ENCODE measurements at places on chromosomes 3 and 15.
A peak's percentile ranks its signal among the peaks of the same experiment; 100 is the strongest.

GRCh38 chr3:30407651-30408050 is 198.8 kb upstream of the TGFBR2 start:
- no peak for DNase-seq

DNA sequence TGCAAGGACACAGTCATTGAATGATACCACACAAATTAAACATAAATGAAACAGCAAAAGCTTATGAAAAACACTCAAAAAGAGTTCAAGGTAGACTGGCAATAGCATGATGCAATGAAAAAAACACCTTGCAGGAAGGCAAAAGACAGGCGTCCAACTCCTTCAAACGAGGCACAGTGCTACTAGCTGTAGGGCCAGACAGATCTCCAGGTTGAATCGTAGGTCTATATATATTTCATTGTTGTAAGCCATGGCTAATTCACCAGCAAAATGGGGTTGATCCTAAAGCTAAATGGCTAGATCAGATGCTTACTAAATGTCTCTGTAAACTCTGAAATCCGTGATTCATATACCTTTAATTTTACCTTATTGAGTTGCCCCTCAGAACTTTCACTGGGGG is 94.2 kb downstream of the THRB start:
- DNase-seq, result no peak

GRCh38 chr15:80870893-80871292 is 91.7 kb downstream of the CEMIP start:
- DNase-seq, result no peak

DNA sequence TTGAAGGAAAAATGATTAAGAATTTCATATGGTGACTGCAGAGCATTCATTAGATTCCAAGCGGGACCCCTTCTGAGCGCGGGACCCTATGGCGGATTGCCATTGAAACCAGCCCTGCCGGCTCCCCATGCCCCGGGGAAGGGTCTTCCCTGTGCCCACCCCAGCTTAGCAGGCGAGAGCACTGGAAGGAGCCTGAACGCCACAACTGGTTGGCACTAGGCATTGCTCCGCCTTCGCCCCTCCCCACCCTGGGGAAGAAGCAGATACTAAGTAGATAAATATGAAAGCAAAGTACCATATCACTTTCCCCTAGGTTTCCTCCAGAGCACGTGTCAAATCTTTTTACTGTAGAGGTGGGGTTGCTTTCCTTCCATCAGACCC is 70.7 kb downstream of the CYP19A1 start:
- no peak for DNase-seq

DNA sequence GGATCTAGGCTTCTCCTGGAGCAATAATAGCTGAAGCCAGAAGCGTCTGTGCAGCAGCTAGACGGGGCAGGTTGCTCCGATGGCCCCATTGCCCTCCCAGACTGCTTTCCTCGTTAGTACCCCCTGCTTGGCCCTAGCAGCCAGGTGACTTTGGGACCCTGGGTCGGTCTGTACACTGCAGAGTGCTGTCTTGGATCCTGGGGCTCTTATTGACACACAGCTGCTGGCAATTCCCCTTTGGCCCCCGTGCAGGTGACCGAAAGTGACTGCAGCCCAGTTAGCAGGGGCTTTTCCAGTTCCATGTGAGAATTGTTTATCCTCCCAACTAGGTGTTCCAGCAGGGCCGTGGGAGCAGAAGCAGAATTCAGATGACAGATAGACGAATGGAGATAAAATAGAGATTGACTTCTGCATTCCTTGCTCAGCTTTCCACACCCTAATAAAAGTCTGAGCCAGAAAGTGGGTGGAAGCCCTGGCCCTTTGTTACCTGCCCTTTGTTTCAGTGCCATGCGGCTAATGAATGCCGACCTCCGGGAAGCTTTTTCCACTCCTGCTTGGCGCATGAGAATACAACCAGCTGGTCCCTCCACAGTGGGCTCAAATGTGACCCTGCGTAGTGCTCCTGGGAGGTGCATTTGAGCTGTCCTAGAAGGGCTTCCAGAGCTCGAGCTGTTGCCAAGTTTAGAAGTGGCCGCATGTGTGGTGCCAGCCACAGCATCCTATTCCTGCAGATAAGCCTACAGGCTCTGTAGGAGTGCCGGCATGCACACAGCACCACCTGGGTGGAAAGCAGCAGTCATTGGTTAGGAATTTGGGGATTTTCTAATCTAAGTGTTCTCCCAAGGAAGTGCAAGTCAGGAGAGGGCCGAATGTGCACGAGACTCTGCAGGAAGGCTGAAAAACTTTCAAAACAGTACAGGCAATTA is 94.4 kb downstream of the SLCO3A1 start:
- DNase-seq, result peak; percentile 68

GRCh38 chr3:194137506-194138474 is 1.8 kb downstream of the HES1 start:
- peak; percentile 63 for DNase-seq

DNA sequence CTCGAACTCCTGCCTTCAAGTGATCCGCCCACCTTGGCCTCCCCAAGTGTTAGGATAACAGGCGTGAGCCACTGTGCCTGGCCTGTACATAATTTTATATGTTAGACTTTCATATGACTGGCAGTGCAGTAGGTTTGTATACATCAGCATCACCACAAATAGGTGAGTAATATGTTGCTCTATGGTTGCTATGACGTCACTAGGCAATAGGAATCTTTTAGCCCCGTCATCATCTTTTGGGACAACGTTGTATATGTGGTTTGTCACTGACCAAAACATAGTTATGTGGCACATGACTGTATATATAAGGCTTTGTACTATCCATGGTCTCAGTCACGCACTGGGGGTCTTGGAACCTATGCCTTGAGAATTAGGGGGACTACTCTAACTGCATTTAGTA is 17.0 kb upstream of the DNAJC19 start:
- DNase-seq, result no peak

DNA sequence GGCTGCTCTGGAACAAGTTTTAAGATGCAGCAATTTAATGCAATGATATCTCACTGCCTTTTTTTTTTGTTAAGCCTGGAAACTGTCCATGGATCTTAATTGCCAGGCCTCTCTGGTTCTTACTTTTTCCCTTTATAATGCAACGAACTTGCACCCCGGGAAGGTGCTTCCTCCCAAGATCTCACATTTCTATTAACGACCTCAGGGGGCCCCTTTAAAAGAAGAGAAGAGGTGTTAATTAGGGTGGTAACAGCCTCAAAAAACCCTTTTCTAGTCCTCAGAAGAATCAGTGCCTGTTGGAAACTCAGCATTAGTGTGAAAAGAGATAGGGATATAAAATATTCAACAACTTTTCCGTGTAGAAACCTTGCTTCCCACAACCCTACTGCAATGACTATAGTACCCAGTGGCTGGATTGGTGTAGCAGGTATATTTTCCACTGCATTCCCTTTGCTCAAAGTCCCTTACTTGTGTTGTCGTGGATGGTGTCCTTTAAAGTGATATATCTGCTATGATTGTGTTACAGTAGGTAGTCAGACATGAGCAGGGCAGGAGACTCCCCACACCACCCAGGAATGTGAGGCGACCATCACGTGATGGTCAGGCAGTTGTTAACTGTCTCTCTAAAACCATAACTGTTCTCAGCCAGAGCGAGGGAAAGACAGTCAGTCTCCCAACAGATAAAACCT is 121.8 kb downstream of the CTNNB1 start:
- no peak for DNase-seq

GRCh38 chr15:39966521-39966920 is 32.6 kb downstream of the EIF2AK4 start:
- DNase-seq, result no peak

- DNase-seq, result no peak
Measured at GRCh38 chr3:46905213-46905560, 27.7 kb downstream of the PTH1R start.

- no peak for DNase-seq
Measured at GRCh38 chr15:84824260-84825007, 7.3 kb downstream of the ALPK3 start.

GRCh38 chr15:79172032-79172481 is 81.5 kb upstream of the RASGRF1 start:
- DNase-seq, result peak; percentile 76

DNA sequence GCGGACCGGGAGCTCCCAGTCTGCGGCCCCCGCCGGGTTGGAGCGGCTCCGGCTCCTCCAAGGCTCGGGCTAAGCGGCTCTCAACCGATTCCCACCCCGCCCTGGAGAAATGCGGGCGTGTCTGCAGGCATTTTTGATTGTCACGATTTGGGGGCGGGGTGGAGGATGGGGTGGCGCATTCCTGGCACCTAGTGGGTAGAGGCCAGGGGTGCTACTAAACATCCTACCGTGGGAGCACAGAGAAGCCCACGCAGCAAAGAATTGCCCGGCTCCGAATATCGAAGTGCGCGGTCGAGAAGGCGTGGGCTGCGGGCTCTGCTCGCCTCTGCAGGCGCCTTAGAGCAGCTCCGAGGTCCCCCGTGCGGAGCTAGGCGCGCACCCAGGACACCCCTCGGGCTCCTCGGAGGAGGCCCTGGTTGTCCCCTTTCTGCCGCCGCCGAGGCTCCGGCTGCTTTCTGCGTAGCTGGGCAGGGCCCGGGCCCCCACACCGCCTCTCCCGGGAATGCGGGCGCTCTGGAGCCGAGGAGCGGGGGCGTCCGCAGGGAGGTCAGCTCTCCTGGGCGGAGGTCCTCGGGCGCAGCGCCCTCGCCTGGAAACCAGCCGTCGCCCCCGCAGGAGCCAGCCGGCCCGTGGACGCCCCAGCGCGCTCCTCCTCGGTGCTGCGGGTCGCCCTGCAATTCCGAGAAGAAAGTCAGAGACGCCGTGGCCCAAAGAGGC is 16.5 kb upstream of the LAMP3 start:
- peak; percentile 64 for DNase-seq

- peak; percentile 41 for DNase-seq
Measured at GRCh38 chr3:127853681-127854080, 31.4 kb upstream of the MGLL start.

DNA sequence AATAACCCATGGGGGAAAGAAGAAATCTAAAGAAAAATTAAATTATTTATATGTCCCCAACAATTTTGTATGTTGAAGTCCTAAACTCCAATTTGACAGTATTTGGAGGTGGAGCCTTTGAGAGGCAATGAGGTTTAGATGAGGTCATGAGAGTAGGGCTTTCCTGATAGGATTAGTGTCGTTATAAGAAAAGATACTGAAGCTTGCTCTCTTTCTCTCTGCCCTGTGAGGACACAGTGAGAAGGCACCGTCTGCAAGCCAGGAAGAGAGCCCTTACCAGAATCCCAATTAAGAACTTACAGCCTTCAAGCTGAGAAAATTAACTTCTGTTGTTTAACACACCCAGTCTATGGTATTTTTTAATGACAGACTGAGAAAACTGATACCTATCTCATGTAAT is 16.1 kb upstream of the OR5AC2 start:
- no peak for DNase-seq

DNA sequence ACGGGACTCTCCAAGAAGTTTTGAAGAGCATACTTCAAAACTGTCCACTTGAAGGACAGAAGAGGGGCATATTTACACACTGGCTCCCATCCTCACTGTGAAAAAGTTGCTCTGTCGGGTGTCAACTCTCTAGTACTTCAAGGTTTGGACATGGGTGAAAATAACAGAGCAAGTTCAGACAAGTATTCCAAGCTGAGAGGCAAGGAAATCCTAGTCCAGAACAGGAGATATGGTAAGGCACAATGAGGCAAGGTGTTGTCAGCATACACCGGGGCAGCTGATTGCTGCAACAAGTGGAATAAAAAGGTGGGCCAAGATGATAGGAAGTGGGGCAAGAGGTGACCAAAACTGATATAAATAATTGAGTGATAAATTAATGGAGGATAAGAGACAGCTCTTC is 4.8 kb upstream of the TFDP2 start:
- no peak for DNase-seq

GRCh38 chr15:79003301-79003700 is 58.5 kb upstream of the CTSH start:
- no peak for DNase-seq

DNA sequence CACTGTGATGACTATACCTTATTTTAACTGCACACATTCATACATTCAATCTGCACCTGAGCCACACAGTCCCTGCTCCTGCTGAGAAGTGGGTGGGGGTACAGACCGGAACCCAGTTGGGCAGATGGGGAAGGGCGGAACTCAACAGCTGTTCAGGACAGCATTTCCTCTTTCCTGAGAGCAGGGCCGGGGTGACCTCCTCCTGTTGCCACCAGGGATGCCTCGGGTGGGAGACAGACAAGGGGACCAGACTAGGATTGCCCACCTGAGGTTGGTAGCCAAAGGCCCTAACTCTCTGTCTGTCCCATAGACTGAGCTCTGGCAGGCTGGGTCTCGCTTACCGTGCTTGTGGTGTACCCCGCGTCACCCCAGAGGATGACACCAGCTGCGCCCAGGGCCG is 3.9 kb downstream of the HYAL2 start:
- no peak for DNase-seq

- DNase-seq, result no peak
Measured at GRCh38 chr3:40108643-40109042, 200.9 kb upstream of the EIF1B start.

GRCh38 chr15:73602446-73602843 is 30.7 kb downstream of the NPTN start:
- DNase-seq, result no peak

GRCh38 chr3:114103858-114104257 is 47.3 kb downstream of the QTRT2 start:
- DNase-seq, result no peak

GRCh38 chr15:27638958-27639357 is 460.2 kb downstream of the OCA2 start:
- DNase-seq, result peak; percentile 50

- DNase-seq, result no peak
Measured at GRCh38 chr15:75554717-75555116, 24.4 kb downstream of the PTPN9 start.

- DNase-seq, result peak; percentile 90
Measured at GRCh38 chr15:62850791-62851291, 191.7 kb upstream of the TPM1 start.

- peak; percentile 87 for DNase-seq
Measured at GRCh38 chr3:159813822-159814531, 174.7 kb upstream of the IL12A start.

GRCh38 chr3:143551761-143552160 is 296.5 kb downstream of the SLC9A9 start:
- no peak for DNase-seq

DNA sequence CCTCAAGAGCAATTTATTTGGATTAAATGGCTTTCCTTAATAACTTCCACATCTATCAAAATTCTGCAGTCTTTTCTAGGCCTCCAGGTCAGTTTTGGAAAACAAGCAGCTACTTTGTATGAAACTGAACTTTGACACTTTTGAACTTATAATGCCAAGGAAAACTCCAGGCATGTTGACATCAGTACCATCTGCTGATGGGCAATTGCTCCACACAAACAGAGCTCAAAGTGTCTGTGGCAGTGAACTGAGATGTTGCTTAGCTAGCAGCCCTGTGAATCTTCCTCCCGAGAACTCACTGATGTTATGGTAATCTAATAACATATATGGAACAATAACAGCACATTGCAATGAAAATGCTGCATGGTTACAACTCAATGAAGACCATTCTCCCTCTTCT is 250.2 kb downstream of the THRB start:
- no peak for DNase-seq

GRCh38 chr3:115766587-115767482 is 143.5 kb downstream of the GAP43 start:
- DNase-seq, result no peak

Measured in ELF-1 (cell line).